AG10803 (cell line): ENCODE measurements at places on chromosomes 5 and 9.

DNA sequence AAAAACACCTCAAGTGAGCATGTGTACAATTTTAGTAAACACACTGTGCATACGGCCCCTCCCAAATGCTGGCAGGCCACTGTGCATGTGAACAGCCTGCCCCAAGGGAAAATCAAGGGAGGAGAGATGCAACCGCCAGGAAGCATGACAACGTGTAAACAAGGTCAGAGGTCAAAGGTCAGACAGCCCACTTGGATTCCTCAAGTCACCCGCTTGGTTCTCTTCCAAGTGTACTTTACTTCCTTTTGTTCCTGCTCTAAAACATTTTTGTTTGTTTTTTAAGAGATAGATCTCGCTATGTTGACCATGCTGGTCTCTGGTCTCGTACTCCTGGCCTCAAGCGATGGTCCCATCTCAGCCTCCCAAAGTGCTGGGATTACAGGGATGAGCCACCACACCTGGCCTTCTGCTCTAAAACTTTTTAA lies 126.7 kb upstream of the SHB start:
- no peak for DNase-seq

GRCh38 chr9:34891386-34891785 lies 66.7 kb upstream of the PHF24 start:
- DNase-seq, result no peak

GRCh38 chr5:73280821-73281746 lies 108.1 kb downstream of the TMEM174 start:
- DNase-seq, result peak; percentile 46

GRCh38 chr9:37921168-37921510 lies 17.2 kb upstream of the SLC25A51 start:
- DNase-seq, result no peak

- no peak for DNase-seq
Measured at GRCh38 chr9:17166346-17166745, 31.5 kb downstream of the CNTLN start.

- DNase-seq, result no peak
Measured at GRCh38 chr5:10151656-10152055, 98.0 kb downstream of the ATPSCKMT start.

DNA sequence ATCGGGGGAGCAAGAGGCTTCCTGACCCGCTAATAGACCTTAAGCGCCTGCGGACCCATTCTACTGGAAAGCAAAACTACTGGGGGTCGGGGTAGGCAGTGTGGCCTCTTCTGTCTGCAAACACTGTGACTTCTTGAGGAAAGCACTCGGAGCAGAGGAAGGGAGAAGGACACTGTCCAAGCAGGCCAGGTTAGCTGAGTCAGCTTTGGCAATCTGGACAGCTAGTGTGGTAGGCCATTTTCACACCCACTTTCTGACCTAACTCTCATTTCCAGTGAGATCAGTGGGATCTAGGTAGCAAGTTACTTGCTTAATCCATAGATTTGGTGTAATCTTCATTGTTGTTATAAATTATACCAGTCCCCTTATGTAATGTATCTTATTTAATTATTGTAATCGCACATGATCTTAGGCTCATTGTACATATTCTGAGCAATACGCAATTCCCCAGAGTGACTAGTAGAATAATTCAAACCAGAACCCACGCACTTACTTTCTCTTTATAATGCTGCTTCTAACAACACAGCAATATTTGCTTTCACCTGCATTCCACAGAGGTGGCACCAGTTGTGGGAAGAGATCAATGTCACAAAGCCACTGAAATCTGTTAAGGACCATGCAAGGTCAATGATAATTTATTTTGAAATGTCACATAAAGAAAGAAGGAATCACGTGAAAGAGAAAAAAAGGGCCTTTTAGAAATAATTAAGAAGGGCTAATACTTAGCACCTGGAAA lies 82.9 kb downstream of the NREP start:
- DNase-seq, result no peak

- no peak for DNase-seq
Measured at GRCh38 chr9:109681301-109681700, 98.7 kb upstream of the PALM2AKAP2 start.

- DNase-seq, result no peak
Measured at GRCh38 chr5:78893940-78894677, 91.0 kb downstream of the ARSB start.

DNA sequence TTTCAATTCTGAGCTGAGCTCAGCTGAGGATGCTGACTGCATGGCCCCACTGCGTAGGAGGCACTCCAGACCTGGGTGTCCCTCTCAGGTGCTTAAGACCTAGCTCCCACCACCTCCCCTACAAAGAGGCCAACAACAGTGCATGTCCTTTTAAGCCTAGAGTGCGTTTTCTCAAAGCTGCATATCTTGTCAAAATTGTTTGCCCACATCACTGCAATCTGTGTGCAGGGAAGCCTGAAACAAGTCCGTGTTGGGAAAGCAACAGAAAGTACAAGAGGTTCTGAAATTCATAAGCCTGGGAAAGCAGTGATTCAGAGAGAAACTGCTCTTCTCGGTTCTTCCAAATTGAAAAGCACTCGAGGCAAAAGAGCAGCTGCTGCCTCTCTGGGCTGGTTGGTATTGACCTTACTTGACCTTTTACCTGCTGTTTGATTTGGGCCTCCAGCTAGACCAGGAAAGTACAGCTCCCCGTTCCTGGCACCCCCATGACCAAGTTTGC lies 238.4 kb downstream of the NR2F1-AS1 start:
- DNase-seq, result no peak

- DNase-seq, result no peak
Measured at GRCh38 chr5:56522169-56522568, 289.0 kb upstream of the ANKRD55 start.
